ENCODE measurements at places on chromosomes 5 and 9.

DNA sequence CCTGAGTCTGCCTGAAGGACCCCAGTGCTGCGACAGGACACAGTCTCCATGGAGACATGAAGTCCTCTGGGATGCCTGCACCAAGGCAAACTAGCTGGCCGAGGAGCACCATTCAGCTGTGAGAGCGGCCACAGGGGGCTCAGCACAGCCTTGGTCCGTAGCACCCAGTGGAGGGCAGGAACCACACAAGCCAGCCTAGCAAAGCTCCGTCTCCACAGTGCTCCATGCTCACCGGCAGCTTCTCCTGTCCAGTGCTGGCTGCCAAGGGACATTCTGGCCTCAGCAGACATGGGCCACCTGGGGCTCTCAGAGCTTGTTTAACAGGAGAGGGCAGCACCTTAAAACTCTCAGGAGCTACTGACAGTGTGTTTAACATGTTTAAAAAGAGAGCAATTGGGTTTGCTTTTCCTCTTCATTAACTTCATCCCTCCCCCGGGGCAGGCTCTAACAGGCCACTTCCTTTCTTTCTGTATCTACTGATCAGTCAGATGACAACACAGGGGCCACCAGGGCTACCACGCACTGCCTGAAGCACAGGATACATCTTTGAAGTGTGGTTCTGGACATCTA is 57.0 kb downstream of the SECISBP2 start:
- no peak for DNase-seq

GRCh38 chr5:14265570-14265969 is 122.4 kb downstream of the TRIO start:
- no peak for DNase-seq

GRCh38 chr9:120971938-120972337 is 45.3 kb upstream of the TRAF1 start:
- no peak for DNase-seq

- no peak for DNase-seq
Measured at GRCh38 chr9:134328341-134328840, 2.1 kb downstream of the RXRA start.

DNA sequence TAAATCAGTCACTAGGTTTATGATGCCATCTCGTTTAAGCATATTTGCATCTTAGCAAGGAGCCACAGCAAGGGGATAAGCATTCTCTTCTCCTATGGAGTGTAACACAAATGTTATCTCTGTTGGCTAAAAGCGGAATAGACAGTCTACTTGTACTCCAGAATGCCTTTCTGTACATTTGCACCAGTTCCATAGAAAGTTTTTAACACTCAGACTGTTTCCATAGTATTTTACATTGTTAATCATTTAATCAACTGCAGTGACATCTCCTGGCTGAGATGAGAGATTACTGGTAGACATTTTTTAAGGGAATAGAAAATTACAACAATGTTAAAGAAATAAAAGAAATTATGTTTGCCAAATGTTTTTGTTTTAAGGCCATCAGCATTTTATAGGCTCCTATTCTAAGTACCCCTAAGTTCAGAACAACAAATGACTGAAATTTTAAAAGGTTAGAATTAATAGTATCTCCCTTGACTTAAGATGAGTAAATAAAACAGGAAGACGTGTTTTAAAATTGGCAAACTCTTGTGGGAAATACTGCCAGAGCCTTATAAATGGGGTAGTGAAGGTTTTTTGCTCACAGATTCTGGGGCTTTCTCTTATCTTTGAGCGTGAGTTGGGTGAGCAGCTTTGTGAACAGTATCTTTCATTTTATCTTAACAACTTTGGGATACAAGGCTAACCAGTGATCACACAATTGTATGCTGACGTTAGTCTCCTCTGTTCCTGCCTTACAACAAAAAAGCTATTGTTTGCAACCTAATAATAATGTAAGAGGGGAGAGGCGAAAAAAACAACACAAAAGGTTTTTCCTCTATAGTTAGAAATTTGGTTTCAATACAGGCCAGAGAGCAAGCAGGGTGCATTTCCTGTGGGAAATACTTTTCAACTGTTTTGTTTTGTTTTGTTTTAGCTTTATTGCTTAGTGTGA is 294.3 kb downstream of the FBXL7 start:
- no peak for DNase-seq
